ENCODE measurements at places on chromosomes 3 and 15.

GRCh38 chr15:63504979-63505841 is 817 bp downstream of the USP3 start:
- DNase-seq = no peak

- DNase-seq = no peak
These were observed 98.7 kb upstream of the ZPLD1 start for GRCh38 chr3:102336130-102336529.

DNA sequence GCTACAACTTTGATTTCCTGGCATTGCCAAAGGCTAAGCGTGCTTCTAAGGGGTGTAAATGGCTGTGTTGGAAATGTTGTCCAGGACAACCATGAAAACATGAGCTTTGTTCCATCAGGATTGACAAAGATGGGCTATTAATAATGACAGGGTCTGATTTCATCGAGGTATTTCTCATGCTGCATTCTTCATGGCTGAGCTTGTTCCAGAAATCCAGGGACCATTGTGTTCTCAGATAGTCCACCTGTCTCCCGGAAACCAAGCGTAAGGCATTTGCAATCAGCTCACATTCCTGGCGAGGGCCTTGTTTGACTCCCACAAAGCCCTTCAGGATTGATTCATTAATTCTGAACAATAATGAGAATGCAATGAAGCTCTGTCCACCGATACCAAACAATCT is 111.3 kb downstream of the CD47 start:
- no peak for DNase-seq

DNA sequence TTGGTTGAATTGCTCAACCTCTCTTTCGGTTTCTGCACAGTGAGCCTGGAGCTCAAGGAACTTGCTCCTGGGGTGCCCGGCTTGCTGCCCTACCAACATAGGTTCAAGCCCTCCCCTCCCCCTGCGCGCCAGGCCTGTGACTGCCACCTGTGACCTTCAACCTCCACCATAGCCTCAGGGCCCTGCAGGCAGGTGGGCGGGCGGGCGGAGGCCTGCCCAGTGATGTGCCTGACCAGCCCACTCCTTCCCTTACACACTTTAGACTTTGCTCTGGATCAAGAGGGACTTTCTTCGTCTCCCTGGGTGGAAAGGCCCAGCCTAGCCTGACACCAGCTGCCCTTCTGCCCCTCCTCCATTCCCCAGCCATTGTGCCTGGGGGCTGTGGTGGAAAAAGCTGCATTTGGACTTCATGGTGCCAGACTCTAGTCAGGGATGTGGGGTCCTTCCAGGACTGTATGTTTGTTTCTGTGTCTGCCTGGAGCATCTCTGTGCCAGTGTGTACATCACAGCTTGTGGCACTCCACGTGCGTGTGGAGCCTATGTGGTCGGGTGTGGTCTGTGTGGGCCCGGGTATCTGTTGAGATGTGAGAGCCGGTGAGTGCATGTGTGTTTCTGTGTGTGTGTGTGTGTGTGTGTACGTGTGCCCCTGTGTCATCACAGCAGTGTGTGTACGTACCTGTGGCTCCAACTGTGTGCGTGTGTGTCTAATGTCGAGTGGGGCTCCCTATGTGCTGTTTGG is 9.5 kb downstream of the PRKCD start:
- DNase-seq = no peak

DNA sequence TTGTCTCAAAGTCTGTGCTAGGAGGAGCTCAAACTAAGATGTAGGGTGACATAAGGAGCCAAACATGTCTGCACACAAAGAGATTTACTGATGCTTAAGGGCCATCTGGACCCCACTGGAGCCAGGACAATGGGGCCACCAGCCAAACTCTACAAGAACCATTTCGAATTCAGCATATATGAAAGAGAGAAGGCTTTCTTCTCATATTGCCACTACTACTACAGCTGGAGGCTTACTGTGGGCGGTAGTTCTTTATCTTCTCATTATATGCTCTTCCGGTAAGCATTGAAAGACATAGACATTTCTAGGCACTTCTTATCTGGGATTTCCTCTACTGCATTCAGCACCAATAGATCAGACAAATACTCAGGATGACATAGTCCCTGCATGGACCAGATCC is 404.4 kb upstream of the PROK2 start:
- no peak for DNase-seq

DNA sequence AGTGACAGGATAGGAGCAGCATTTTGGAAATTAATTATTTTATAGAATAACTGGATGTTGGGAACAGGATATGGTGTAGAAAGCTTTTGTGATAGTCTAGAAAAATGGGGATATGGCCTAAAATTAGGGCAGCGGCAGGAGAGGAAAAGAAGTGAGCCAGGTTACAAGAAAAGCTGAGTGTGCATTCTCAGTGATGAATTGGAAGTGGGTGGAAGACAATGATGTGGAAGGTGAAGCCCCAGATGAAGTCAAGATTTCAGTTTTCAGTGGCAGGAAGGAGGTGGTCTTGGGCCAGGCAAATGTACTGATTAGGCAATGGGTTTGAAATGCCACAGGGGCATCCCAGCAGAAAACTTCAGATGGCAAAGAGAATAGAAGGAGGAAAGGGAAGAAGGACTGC is 33.6 kb downstream of the ACP3 start:
- DNase-seq = no peak

- no peak for DNase-seq
These were observed 96.2 kb upstream of the NR2F2 start for GRCh38 chr15:96234109-96234892.

GRCh38 chr3:181176601-181177000 is 187.1 kb upstream of the DNAJC19 start:
- peak; percentile 73 for DNase-seq

GRCh38 chr15:27468151-27468591 is 497.2 kb downstream of the GABRG3 start:
- DNase-seq = no peak
